ENCODE measurements at places on chromosomes 1 and 21. TPM values are rescaled to one million over a fixed set of nuclear protein-coding genes. Genes with fewer than 3 reads are reported as not detected.

The ACTN2 gene
- total RNA-seq = 0.04 TPM

The PTPN7 gene
- total RNA-seq = not detected

DNA sequence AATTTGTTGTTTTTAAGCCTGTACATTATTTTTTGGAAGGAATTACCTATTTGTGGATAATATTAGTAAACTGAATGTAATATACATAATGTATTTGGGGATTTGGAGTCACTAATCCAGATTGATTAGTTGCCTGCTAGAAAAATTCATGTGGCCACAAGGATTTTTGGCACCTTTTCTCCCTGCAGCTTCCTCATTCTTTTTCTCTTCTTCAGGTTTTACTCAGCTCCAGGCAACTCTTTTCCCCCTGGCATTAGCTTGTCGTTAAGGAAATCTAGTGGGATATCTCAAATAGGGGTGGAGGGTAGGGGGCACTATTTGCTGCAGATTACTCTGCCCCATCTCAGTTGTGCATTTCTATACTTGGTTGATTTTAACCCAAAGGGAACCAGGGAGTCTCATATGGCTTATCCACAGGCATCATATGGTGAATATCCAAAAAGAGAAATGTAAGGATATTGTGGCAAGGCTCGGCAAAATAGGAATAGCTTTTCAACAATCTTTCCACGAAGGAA, 203.1 kb downstream of the NFIA start:
- no peak for DNase-seq

GRCh38 chr1:2465371-2466269, 10.5 kb upstream of the PLCH2 start:
- DNase-seq = no peak

DNA sequence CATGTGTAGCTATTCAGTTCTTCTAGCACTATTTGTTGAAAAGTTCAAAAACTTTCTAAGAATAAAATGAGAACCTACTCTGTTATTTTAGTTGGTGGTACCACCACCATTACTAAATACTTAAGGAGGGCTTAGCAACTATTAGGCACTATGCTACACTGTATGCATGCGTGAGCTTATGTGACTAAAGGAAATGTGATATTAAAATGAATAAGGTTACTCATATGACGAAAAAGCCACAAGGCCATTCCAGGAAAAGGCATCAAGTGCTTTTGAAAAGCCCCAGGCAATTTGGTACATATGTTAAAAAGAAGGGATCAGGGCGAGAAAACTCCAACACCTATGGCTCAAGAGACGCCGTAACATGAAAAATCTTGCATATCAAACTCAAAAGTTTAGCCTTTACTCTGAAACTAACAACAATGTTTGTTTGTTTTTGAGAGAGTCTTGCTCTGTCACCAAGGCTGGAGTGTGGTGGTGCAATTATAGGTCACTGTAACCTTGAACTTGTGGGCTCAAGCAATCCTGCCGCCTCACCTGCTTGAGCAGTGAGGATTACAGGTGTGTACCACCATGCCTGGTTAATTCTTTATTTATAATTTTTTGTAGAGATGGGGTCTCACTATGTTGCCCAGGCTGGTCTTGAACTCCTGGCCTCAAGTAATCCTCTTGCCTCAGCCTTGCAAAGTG, 42.5 kb downstream of the EPRS1 start:
- no peak for DNase-seq

- no peak for DNase-seq
Measured at GRCh38 chr1:72891976-72892375, 609.6 kb upstream of the NEGR1 start.
